D721Med (cell line): ENCODE measurements at places on chromosomes 7 and 10.
A peak's percentile ranks its signal among the peaks of the same experiment; 100 is the strongest.

DNA sequence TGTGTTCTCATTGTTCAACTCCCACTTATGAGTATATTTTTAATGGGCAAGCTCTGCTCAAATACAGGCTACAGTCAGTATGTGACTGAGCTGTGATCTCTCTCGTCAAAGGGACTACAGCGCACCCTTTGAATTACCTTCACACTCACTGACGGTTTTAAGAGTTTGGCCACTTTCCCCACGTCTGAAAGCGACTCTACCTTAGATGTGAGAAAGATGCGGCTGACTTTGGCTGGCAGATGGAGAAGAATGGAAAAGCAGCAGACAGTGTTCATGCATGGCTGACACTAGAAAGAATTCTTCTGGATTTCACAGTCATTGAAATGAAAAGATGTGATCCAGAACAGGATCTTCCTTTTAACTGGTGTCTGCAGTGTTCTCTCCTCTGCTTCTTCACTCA lies 2.0 kb upstream of the ATRNL1 start:
- no peak for DNase-seq

GRCh38 chr7:112594397-112594796 lies 113.6 kb downstream of the LSMEM1 start:
- DNase-seq: no peak

DNA sequence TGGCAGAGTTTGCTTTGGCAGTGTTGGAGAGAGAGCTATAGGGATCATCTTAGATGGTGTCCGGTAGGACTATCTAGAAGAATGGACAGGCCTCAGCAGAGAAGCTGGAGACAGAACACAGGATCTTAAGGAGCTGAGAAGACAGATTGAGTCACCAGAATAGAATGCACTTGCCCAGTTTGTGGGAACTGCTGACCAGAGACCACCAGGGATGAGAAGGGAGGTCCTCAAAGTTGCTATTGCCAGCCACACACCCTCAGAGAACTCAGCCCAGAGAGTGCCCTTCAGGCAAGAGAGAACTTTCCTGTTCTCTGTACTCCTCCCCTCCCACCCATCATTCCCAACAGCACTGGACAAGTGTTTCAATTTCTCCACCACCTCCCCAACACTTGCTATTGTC lies 25.3 kb upstream of the GALNT11 start:
- DNase-seq: no peak

GRCh38 chr10:133253361-133253955 lies 15.8 kb downstream of the VENTX start:
- no peak for DNase-seq

GRCh38 chr7:35874886-35875285 lies 74.0 kb downstream of the SEPTIN7 start:
- DNase-seq: no peak

DNA sequence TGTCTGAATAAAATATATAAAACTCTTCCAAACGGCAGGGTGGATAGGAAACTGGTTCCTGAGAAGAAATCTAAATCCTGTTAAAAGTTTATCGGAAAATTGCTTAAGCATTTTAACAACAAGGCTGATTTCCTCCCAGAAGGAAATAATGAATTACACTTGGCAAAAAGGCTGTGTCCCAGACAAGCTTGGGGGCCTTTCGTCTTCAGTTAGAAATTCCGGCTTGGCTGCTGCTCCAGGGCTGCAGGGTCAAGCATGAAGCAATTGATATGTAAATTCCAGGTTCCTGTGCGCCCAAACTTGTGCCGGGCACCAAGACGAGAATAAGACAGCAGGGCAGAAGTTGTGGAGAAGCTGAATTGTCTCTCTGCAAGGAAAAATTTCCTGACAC lies 38.0 kb upstream of the LBX1 start:
- DNase-seq: no peak

GRCh38 chr10:103761075-103761920 lies 94.1 kb downstream of the SH3PXD2A start:
- DNase-seq: no peak

GRCh38 chr10:6228647-6229046 lies 25.9 kb downstream of the PFKFB3 start:
- DNase-seq: no peak

DNA sequence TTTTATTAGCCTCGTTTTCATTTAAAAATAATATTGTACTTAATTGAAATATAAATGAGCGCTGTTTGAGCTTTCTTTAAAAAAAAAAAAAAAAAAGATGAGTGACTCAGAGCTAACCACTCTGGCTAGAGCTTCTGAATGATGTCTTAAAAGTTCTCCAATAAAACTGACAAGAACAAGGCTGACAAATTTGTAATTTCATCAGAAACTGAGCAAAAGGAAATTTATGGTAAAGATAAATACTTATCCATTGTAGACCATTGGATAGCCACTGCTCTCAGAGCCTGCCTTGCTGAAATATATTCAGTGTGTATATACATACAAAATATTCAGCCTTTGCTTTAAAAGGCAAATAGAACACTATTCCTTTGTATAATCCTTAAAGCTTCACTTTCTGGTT lies 91.2 kb upstream of the OIT3 start:
- DNase-seq: no peak

- DNase-seq: no peak
These were observed 82.1 kb downstream of the SLC37A3 start for GRCh38 chr7:140316165-140316661.

GRCh38 chr10:6445671-6446316 lies 134.3 kb downstream of the PRKCQ start:
- DNase-seq: no peak

DNA sequence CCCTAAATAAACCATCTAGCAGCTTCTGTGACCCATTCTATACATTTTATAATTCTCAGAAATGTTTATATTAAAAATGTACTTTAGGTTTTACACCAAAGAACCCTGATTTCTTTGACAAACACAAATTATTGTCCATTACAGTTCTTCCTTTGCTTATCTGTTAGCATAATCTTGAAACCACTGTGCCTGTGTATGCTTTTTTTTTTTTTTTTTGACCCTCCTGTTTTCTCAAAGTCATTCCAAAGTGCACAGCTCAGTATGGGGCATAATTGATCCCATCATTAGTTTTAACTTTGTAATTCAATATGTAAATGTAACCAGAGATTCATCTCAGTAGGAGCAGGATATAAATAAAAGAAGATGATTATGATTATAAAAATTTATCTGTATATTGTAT lies 229.3 kb downstream of the DGKB start:
- no peak for DNase-seq

GRCh38 chr10:91907914-91908336 lies 1.4 kb downstream of the FGFBP3 start:
- DNase-seq: no peak

DNA sequence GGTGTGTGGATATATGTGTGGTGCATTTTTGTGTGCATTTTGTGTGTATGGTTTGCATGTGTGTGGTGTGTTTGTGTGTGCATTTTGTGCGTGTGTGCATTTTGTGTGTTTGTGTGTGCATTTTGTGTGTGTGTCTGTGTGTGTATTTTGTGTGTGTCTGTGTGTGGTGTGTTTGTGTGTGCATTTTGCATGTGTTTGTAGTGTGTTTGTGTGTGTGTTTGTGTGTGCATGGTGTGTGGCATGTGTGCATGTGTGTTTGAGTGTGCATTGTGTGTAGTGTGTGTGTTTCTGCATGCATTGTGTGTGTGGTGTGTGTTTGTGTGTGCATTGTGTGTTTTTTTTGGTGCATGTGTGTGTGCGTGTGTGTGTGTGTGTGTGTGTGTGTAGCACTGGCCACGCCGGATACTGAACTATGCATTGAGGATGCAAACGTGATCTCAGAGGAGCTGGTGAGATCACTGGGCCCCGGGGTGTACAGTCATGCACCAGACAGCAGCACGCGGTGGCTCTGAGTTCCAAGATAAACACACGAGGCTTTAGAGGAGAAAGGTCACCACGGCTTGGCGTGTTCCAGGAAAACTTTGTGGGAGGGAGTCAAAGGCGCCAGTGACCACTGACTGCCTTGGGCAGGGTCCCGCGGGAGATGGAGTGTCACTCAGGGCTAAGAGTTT lies 106.6 kb upstream of the SHH start:
- no peak for DNase-seq

DNA sequence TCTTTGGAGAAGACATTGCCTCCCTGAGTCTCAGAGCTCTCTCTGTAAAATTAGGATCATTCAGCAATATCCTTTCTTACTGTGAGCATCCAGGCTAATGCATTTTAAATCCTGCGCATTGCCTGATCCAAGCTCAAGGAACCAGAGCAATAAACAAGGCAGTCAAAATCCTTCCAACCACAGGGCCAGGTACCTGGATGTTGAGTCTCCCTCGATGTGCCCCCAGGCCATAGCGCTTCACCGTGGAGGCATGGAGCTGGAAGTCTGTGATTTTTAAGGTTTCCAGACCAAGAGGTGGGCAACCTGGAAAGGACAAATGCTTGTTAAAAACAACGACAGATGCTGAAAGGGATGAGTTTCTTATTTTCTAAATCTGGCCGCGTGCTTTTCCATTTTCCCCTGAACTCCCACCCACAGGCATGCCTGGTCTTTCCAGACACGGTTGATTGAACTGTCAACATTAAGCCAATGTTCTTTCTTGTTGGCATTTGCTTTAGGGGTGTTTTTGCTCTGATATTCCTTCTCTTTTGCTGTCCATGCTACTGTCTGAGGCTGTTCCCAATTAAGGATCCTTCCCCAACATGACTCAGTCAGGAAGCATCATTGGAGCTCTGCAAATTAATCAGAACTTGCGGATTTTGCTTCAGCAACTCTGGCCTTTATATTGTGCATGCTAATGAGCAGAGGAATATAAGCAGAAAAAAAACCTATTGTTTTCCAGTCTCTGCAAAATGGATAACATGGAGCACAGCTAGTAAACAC lies 29.0 kb downstream of the CPXM2 start:
- no peak for DNase-seq

- no peak for DNase-seq
These were observed 251.2 kb upstream of the MDFIC start for GRCh38 chr7:114670676-114671075.

DNA sequence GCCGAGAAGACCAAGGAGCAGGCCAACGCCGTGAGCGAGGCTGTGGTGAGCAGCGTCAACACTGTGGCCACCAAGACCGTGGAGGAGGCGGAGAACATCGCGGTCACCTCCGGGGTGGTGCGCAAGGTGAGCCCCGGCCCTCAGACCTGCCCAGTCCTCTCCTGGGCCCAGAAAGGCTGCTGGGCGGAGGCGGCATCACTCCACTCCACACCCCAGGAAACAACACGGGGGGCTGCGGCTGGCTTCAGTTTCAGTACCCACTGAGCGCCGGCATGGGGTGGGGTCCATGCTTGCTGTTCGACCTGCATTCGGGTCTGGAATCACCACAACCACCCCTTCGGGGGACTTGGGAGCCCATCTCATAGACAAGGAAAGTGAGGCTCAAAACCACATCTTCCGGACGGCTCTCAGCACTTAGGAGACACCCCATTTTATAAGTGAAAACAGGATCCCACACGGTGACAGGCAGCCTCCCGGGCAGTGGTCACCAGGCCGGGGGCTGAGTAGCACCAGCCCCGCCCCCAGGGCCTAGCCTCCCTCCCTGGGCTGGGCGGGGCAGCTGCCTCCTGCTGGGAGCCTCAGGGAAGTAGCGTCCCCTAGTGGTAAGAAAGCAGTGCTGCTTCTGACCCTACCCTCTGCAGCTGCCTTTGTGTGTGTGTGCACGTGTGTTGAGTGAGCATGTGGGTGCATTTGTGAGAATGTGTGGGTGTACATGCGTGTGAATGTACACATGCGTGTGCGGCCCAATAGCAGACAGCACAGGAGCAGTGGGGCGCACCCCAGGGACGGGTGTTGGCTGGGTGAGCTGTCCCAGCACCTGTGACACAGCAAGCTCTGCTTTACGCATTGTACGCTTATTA lies 1.8 kb downstream of the SNCG start:
- peak; percentile 65 for DNase-seq

GRCh38 chr10:5968037-5968680 lies 9.2 kb downstream of the IL15RA start:
- no peak for DNase-seq

GRCh38 chr10:82750538-82750937 lies 875.5 kb downstream of the NRG3 start:
- DNase-seq: no peak

DNA sequence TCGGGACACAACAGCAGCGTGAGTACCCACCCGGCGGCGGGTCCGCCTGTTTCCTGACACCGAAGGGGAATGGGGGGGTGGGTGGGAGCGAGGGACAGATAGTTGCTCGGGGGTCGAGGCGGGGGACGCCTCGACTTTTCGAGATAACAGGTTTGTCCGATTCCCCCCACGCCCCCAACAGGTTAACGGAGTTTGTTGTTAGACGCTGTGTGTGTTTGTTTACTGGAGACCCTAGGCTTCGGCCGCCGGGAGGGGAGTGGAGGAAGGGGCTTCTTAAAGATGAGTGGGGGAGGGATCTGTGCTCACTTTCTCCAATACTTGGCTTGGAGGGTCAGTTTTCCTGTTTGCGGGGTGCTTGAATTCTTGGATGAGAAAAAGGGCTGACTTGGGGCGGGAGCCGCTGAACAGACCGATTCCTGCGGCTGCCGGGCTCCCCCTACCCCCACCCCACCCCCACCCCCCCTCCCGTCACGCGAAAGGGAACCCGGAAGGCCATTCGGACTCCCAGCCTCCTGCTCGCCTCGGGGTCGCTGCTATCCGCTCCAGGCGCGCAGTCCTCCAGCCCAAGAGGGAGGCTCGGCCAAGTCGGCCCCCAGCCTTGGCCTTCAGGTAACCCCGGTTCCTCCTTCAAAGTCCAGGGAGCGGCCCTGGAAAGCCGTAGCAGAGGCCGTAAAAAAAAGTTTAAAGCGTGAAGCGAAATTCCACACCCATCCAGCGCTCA lies 1.0 kb downstream of the SORCS3 start:
- DNase-seq: no peak

- DNase-seq: no peak
These were observed 113.4 kb downstream of the SRI start for GRCh38 chr7:88106434-88106833.

- DNase-seq: no peak
These were observed 9.6 kb upstream of the KIF5B start for GRCh38 chr10:32065856-32066255.

- DNase-seq: no peak
These were observed 1.4 kb upstream of the KLF6 start for GRCh38 chr10:3786295-3787015.

- DNase-seq: no peak
These were observed 36.1 kb downstream of the C10orf90 start for GRCh38 chr10:126634347-126634746.

GRCh38 chr10:102289356-102289755 lies 44.0 kb downstream of the GBF1 start:
- no peak for DNase-seq

- DNase-seq: no peak
These were observed 2.1 kb downstream of the CAV2 start for GRCh38 chr7:116501425-116502167.

DNA sequence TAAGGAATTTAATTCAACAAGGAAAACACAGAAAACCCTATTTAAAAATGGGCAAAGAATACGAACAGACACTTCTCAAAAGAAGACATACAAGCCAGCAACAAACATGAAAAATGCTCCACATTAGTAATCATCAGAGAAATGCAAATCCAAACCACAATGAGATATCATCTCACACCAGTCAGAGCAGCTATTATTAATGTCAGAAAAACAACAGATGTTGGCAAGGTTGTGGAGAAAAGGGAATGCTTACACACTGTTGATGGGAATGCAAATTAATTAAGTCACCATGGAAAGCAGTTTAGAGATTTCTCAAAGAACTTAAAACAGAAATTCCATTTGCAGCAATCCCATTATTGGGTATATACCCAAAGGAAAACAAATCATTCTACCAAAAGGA lies 55.2 kb downstream of the GCC1 start:
- no peak for DNase-seq

- DNase-seq: no peak
These were observed 59.7 kb downstream of the GPR85 start for GRCh38 chr7:113026941-113027340.
